Stimulated activated CD8-positive, alpha-beta memory T cell treated with anti-CD3 and anti-CD28 coated beads, Interleukin-15, amount 100 ng/mL, for 1 hour (primary cell): ENCODE measurements at places on chromosomes 7 and 10.
A peak's percentile ranks its signal among the peaks of the same experiment; 100 is the strongest.

- no peak for DNase-seq
Measured at GRCh38 chr10:29306688-29307087, 17.8 kb downstream of the LYZL1 start.

DNA sequence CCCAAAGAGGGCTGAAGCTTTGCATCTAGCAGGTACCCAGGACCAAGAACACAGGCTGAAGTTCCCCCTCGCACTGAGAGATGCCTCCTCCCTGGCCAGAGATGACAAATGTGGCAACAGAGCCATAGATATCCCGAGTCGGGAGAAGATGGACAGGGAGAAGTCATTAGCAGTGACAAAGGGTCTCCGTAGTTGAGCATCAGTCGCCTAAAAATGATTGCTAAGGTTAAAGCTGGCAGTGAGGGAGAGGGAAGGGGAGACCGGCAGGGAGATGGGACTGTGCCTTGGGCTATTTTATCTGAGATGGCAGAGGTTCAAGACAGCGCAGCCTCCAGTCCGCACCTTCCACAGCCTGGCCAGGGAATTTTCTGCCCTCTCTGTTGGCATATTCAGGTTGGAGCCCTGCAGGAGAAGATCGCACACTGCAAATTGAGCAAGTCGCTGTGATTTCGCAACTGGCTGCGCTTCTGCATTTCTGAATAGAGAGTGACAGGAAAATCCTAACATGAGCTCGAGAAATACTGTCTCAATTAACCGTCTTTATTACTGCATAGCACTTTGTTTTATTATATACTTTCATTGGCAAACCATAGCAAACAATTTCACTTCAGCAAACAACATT is 238.9 kb upstream of the GPR26 start:
- DNase-seq: no peak

GRCh38 chr7:115676080-115676479 is 354.5 kb downstream of the TFEC start:
- no peak for DNase-seq

- DNase-seq: no peak
Measured at GRCh38 chr7:51315393-51316261, 982 bp downstream of the COBL start.

- no peak for DNase-seq
Measured at GRCh38 chr7:91182819-91183764, 81.1 kb upstream of the FZD1 start.

- DNase-seq: no peak
Measured at GRCh38 chr10:105949721-105950120, 1214.8 kb downstream of the SORCS1 start.

DNA sequence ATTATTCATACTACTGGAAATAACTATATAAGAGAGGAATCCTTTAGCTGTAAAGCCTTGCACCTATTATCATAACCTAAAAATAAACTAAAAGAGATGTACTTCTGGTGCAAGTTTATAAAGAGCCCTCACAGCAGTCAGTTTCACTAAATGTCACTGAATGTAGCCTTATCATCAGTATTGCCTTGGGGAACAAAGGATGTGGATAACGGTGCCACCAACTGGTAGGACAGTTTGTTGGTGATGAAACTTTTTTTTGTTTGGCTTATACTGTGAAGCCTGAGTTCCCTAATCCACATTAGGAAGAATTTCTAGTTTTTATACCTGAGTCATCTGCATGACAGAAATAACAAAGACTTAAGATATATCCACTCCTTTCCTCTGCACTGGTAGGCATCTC is 117.9 kb upstream of the COL1A2 start:
- no peak for DNase-seq

- DNase-seq: no peak
Measured at GRCh38 chr10:124646483-124647352, 97.5 kb downstream of the FAM53B start.

GRCh38 chr10:56585447-56586171 is 224.6 kb upstream of the ZWINT start:
- DNase-seq: no peak

GRCh38 chr7:74612015-74612829 is 45.3 kb upstream of the GTF2I start:
- no peak for DNase-seq

- no peak for DNase-seq
Measured at GRCh38 chr7:79217976-79218626, 235.4 kb downstream of the MAGI2 start.

DNA sequence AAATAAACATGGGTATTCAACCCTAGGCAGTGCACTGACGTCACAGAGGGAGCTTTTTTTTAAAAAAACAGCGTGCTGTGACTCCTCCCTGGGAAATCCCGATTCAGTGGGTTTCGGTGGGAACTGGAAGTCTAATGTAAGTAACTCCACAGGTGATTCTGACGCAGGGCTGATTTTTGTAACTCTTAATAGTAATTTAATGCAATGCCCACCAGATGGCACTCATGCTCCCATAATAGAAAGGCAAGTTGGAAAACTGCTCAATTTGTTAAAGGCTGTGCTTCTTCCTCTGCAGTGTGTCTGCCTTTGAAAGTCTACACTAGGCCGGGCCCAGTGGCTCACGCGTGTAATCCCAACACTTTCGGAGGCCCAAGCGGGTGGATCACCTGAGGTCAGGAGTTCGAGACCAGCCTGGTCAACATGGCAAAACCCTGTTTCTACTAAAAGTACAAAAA is 10.9 kb upstream of the RSU1 start:
- peak; percentile 39 for DNase-seq

GRCh38 chr10:104293011-104293410 is 24.0 kb downstream of the GSTO2 start:
- no peak for DNase-seq

GRCh38 chr7:133479456-133480065 is 226.7 kb downstream of the EXOC4 start:
- DNase-seq: no peak

DNA sequence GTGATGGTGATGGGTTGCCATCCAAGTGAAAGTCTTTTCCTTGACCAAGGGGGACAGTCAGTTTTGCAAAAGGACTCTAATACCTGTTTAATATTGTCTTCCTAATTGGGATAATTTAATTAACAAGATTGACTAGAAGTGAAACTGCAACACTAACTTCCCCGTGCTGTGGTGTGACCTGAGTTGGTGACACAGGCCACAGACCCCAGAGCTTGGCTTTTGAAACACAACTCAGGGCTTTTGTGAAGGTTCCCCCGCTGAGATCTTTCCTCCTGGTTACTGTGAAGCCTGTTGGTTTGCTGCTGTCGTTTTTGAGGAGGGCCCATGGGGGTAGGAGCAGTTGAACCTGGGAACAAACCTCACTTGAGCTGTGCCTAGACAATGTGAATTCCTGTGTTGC is 6.9 kb downstream of the PPIF start:
- DNase-seq: no peak

DNA sequence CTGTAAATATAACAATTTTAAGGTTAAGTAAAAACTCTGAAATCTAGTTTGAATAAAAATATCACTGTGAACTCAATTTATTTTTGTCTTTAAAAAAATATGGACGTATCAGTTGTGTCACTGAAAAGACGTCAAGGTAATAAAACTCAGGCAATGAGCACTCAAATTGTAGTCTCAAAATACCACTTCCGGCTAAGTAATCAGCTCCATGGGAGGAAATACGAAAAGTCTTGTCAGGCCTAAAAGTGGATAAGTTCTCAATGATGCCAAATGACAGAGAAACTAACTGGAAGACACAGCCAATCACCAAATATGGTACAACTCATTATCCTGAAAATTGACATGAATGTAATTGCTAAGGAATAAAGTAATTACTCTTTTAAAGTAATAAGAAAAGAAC is 719 bp downstream of the CALN1 start:
- DNase-seq: no peak

DNA sequence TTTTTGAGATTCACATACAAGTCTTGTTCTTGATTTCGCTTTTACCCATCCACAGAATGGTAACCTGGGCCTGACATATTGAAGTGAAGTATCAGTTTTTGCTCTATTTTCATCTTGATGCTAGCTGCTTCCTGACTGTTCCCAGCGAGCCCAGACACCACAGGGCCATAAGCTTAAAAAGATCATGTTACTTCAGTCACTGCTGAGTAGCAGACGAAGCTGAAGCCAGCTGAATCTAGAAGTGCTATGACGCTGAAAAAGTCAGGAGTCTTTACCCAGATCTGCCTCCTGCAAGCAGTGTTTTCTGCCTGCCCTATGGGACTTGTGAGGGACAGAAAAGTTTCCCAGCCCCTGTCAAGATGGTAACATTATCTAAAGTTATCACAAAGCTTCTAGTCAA is 2.7 kb upstream of the PRXL2A start:
- DNase-seq: no peak

- no peak for DNase-seq
Measured at GRCh38 chr10:107477266-107477665, 312.8 kb upstream of the SORCS1 start.

GRCh38 chr10:5282137-5282536 is 82.6 kb upstream of the UCN3 start:
- DNase-seq: no peak

DNA sequence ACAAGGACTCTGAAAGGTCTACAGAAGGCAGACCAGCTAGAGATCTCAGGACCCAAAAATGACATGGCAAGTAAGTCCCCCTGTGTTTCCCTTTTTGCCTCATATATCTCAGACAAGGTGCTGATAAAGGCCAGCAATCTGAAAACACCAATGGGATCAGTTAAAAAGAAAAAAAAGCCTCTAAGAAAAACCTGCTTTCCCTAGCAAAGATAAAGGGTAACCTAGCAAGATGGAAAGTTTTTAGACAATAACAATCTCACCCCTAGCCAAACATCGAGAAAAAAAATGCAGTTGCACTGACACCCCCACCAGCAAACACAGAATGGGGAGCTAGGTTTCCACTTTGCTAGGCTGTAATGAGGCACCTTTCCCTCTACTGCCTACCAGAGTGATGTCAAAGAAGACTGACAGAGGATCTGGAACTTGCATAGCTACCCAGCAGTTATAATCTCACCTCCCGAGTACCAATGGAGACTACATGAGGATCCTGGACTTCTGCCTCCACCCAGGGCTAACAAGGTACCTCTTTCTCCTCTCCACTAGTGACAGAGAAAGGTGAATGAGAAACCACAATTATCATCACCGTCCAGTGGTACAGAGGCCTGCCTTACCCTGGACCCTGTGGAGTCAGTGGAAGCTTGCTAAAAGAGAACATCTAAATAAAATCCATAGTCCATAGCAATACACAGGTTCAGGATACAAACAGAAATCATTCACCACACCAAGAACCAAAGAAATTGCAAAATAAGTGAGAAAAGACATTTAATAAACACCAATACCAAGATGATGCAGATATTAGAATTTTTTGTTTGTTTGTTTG is 240.8 kb downstream of the ARHGAP12 start:
- no peak for DNase-seq

DNA sequence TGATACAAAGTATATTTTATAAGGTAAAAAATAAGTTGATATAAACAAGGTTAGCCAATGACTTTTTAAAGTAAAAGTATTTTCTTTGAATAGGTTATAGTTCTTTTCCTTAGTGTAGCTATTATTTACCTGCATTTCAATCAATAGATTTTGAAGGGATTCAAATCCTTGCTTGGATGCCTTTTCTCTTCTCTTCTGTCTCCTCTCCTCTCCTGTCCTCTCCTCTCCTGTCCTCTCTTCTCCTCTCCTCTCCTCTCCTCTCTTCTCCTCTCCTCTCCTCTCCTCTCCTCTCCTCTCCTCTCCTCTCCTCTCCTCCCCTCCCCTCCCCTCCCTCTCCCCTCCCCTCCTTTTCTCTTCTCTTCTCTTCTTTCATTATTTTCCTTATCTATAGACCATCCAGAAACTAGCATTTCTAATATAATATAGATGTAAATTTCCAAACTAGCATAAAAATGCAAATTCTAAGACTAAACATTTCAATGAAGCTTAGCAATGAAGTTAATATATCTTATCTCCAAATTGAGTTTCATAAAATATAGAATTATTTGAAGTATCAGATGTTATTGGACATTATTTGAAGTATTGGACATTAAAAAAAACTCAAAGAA is 60.5 kb upstream of the PRKCQ start:
- DNase-seq: no peak

- DNase-seq: no peak
Measured at GRCh38 chr10:17233286-17233991, 5.4 kb downstream of the VIM start.

GRCh38 chr7:158702196-158702595 is 2.4 kb downstream of the NCAPG2 start:
- DNase-seq: no peak

DNA sequence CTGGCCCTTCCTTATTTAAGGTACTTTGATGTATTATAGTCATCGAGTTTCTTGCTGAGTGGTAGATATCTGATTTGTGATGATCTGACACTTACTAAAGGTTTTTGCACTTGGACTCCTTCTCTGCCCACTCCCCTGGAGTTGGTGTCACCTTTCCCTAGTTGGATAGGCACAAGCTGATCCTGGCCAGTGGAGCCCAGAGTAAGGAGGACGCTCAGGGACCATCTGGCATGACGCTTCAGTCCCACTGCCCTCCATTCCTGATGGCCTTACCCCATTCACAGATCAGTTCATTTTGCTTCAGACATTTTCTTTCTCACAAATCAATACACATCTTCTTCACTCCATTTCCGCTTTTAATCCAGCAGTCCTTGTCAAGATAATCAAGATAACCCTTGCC is 20.1 kb downstream of the ASB15 start:
- DNase-seq: no peak

DNA sequence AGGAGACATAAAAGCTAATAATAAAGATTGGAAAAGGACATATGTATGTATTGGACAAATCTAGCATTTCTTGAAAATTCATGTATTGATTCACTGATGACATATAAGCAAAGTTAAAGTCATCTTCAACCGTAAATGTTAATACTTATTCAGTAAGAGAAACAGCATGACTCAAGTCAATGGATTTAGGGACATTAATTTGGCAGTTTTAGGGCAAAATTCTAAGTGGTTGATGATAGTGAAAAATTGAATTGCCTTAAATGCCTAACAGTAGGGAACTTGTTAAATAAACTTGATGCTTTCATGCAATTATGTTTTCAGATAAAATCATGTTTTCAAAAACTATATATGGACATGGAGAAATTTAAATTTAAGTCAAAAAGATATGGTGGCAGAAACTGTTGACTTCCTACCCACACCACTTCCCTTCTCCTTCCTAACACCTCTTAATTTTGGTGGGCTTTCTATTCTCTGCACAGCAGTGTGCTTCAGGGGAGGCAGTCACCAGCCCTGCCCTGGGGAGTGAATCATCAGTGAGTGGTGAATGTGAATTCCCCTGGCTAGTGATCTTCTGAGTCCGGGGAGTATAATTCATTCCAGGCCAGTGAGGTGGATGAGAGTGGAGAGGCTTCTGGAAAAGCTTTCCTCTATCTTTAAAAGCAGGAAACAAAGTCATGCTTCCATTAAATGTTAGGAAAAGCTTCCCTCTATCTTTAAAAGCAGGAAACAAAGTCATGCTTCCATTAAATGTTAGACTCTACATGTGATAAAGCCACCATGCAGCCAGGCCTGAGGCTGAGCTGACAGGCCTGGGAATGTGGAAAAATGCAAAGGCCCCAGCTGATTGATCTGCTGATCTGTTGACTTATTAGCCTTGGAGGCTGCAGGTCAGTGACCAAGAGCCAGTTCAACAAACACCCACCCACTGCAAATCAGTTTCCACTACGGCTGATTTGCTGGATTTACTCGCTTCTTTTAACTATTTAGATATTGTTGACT is 25.2 kb upstream of the ITGB1 start:
- DNase-seq: no peak

GRCh38 chr10:131795761-131796160 is 105.0 kb upstream of the PPP2R2D start:
- DNase-seq: no peak

- DNase-seq: no peak
Measured at GRCh38 chr10:116053910-116054309, 219.1 kb downstream of the GFRA1 start.

GRCh38 chr10:50279489-50279888 is 28.2 kb upstream of the ASAH2 start:
- DNase-seq: no peak
